Heart right ventricle (tissue), 16 donors: ENCODE measurements at places on chromosomes 12 and 14. TPM values are rescaled to one million over a fixed set of nuclear protein-coding genes. Genes with fewer than 3 reads are reported as not detected.

GRCh38 chr14:61003571-61003970, 22.5 kb downstream of the SLC38A6 start:
- no peak for DNase-seq

- no peak for DNase-seq
Measured at GRCh38 chr12:24760162-24760561, 188.7 kb downstream of the BCAT1 start.

- DNase-seq, result no peak
Measured at GRCh38 chr12:27528788-27529187, 4.8 kb downstream of the PPFIBP1 start.

DNA sequence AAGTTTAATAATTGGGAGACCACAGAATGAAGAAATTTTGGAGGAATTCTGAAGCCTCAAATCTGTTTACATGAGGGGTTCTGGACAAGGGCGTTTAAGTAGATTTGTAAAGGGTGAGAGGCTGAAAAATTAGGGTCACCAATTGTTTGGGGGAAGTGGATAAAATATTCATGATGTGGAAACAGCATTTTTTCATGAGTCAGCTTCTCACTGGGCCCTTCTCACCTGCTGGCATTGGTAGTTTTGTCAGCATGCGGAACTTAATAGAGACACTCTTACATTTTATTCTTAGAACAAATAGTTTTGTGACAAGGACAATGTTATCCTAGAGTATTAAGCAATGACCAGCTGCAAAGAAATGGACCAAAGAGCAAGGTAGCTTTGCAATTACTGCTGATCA, 634.4 kb downstream of the LRFN5 start:
- no peak for DNase-seq

- no peak for DNase-seq
Measured at GRCh38 chr12:66011731-66012130, 118.8 kb downstream of the LLPH start.

DNA sequence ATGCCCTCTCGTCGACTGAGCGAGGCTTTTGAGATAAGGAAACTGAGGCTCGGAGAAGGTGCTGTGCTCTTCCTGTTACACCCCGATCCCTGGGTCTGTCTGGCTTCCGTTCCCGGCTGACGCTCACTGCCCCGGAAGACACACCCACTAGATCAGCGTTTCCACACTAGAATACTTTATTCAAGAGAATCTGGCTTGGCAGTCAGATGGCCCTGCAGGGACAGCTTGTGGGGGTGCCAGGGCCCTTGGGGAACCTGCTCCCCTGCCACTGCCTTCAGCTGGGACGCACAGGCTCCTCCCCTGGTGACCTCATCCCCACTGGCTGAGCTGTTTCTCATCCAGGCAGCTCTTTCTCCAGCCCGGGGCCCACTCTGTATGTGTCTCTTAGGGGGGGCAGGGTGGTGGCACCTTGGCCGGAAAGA, 13.7 kb downstream of the PGF start:
- peak; percentile 67 for DNase-seq

DNA sequence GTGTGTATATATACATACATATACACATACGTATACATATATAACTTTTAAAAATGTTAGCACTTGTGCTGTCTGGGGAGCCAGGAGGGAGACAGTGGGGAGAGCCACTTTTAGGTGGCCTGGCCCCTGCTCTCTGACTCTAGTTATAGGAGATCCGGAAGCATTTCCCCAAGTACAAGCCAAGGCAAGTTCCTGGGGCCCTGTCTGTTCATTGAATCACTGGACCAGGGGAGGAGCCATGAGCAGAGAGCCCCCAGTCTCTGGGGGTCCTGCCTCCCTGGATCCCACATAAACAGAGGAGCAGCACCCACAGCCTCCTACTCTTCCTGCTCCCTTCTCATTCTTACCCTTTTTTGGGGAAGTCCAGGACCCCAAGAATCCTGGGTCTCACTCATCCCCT, 45.4 kb upstream of the TMED10 start:
- no peak for DNase-seq

- no peak for DNase-seq
Measured at GRCh38 chr14:40213701-40214100, 781.5 kb upstream of the FBXO33 start.

DNA sequence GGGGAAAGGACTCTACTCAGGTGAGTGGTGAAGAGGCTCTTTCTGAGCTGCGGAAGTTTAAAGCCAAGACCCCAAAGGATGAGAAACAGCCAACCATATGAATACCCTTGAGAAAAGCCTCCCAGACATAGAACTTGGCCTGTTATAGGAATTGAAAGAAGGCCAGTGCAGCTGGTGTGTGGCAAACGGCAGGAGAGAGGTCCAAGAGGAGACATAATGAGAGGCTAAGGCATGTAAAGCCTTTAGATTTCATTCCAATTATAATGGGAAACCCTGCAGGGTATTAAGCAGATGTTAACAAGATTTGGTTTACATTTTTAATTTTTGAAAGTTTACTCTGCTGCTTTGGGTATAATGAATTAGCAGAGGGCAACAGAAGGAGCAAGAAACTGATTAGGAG, 552.1 kb upstream of the FBXO33 start:
- no peak for DNase-seq

GRCh38 chr12:125075-125474, 58.5 kb downstream of the IQSEC3 start:
- no peak for DNase-seq

GRCh38 chr12:96164951-96165811, 29.0 kb upstream of the ELK3 start:
- DNase-seq, result peak; percentile 72

The CACNA1C gene
- total RNA-seq, result 199 TPM

The ACRBP gene
- 0.30 TPM for total RNA-seq

The STON2 gene
- total RNA-seq, result 6.0 TPM

The KCNA5 gene
- total RNA-seq, result 3.8 TPM

The LALBA gene
- not detected for total RNA-seq

The SLC2A3 gene
- total RNA-seq, result 9.1 TPM

The MYH7 gene
- total RNA-seq, result 18,811 TPM
